SK-N-SH treated with all-trans-retinoic acid at 6 μM for 48 hours (cell line): ENCODE measurements at places on chromosomes 5 and 9.

- no peak; the same call in 2 of the 3 replicates for ATAC-seq
These were observed 9.5 kb downstream of the ARRDC3 start for GRCh38 chr5:91373600-91373999.

GRCh38 chr9:114016101-114016500 is 62.0 kb downstream of the AMBP start:
- no peak for ATAC-seq

DNA sequence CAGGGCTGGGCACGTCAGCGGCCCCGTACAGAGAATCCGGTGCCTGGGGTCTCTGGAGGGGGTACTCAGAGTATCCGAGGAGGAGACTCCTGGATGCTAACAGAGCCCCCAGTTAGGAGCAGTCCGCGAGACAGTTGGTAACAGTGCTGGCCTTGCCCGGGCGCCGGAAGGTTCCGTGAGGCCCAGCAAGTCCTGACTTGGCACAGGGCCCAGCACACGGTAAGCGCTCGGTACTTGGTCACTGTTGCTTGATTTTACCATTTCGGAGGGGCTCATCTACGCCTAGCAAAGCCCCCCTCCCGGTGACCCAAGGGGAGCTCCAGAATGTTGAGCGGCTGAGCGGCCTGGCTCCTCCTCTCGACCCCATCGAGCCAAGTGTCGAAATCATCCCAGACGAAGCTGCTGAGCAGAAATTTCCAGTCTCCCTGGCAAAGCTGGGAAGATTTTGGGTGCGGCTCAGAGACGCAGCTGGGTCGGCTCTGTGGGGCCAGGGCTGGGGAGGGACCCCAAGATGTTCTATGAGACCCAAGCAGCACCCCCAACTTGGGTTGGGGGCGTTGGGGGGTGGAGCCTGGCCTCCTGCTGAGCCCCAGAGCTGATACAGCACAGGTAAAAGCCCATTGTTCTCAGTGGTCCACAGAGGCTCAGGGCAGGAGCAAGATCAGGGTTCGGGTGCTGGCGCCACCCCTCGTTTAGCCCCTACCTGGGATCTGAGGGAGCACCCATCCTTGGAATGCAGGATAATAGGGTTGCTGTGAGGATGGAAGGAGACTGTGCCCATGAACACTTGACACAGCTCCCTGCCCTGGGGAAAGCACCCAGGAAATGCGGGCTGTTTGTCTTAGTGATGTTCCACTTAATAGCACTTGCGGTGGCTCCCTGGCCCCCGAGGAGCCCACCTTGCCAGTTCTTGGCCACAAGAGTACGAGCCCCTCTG is 137.2 kb downstream of the C9orf50 start:
- ATAC-seq: peak; percentile 45

DNA sequence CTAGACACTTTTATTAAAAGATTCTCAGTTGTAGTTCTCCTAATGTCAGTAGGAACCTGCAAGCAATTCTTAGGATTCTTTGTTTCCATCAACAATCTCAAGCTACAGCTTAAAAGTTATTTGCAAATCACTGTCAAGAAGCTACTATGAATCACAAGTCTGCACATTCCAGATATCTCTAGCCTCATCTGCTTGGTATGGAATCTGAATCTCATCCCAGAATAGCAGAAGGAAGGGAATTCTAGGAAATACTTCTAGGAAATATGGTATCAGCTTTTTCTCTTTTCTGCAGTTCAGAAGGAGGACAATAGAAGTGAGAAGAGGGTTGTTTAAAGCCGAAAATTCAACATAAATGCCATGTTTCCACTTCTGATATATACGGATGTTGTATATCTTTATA is 792.2 kb upstream of the CDH9 start:
- ATAC-seq: no peak

- ATAC-seq: no peak
These were observed 36.2 kb upstream of the DAP start for GRCh38 chr5:10797261-10797660.

DNA sequence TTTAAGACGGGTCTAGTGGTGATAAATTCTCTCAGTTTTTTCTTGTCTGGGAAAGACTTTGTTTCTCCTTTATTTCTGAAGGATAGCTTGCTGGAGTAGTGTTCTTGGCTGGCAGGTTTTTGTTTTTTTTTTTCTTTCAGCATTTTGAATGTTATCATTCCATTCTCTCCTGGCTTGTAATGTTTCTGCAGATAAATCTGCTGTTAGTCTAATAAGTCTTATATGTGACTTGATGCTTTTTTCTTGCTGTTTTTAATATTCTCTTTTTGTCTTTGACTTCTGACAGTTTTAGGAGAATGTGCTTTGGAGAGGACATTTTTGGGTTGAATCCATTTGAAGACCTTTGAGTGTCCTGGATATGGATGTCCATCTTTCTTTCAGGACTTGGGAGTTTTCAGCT is 16.0 kb downstream of the HSD17B4 start:
- no peak for ATAC-seq

- no peak for ATAC-seq
These were observed 3.0 kb upstream of the MXD3 start for GRCh38 chr5:177314376-177315342.
